ENCODE measurements at places on chromosomes 1 and 21.

DNA sequence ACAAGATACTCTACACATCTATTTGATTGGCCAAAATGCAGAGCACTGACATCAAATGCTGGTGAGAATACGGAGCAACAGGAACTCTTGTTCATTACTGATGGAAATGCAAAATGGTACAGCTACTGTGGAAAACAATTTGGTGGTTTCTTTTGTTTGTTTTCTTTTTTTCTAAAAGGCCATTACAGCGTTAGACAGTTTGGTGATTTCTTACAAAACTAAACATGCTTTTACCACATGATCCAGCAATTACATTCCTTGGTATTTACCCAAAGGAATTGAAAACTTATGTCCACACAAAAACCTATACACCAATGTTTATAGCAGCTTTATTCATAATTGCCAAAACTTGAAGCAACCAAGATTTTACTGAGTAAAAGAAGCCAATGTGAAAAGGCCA lies 66.4 kb upstream of the FBXO28 start:
- DNase-seq: no peak

DNA sequence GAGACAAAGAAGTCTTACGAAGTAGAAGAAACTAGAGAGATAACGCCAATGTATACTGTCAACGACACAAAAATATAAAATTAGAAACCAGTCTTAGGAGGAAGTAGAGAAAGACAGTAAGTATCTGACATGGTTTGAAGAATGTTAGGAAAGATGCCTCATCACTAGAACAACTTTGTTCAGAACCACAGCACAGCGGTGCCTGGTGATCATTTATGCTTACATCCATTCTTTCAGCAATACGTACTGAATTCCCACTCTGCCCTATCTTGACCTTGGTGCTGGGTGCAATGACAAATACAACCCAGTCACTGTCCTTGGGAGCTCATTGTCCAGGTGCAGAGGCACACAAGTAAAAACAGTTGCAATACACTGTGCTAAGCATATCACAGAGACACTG lies 104.4 kb downstream of the TM2D1 start:
- DNase-seq: no peak

DNA sequence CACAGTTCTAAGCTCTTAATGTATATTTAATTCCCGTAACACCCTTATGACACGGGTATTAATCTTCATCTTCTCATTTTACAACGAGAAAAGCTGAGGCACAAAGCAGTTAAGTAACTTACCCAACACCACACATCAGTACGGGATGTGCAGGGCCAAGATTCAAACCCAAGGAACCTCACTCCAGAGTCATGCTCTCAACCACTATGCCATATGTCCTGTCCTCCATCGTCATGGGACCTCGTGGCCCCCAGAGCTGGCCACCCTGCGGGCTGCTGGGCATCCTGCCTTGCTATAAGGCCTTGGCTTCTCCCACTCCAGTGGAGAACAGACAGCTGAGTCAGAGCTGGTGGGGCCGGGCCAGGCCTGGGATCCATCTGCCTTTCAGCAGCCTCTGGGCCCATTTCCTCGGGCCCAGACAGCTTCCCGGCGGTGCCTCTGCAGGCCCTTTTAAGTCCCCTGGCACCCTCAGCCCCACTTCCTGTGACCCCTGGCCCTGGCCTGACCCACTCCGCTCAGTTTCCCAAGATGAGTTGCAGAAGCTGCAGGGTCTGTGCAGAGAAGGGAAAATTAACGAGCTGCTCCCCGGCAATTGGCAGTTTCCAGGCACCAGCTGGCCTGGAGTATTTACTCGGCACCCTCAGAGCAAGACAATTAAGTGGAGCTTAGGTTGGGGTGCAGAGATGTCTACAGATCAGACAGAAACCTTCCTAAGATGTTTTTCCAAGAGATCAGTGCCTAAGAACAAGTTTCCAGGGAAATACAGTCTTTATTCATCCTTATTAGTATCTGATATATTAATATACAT lies 98.2 kb downstream of the EPHB2 start:
- no peak for DNase-seq

DNA sequence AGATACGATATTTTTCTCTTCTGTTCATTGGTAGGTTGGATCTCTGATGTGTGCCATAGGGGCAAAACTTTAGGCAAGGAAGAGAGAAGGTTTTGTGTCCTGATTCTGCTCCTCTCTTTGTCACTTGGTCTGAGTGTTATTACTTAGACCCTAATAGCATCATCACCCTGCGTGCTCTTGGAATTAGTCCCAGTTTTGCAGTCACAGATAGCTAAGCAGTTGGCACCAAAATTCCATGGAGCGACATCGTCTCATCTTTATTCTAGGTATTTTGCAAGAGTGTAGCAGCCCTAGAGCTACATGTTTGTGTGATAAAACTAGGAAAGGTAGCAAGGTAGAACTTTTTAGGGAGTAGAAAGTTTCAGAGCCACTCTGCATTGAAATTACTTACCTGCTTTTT lies 23.8 kb downstream of the PIP5K1A start:
- no peak for DNase-seq

GRCh38 chr1:200367841-200368534 lies 41.8 kb downstream of the ZNF281 start:
- no peak for DNase-seq

DNA sequence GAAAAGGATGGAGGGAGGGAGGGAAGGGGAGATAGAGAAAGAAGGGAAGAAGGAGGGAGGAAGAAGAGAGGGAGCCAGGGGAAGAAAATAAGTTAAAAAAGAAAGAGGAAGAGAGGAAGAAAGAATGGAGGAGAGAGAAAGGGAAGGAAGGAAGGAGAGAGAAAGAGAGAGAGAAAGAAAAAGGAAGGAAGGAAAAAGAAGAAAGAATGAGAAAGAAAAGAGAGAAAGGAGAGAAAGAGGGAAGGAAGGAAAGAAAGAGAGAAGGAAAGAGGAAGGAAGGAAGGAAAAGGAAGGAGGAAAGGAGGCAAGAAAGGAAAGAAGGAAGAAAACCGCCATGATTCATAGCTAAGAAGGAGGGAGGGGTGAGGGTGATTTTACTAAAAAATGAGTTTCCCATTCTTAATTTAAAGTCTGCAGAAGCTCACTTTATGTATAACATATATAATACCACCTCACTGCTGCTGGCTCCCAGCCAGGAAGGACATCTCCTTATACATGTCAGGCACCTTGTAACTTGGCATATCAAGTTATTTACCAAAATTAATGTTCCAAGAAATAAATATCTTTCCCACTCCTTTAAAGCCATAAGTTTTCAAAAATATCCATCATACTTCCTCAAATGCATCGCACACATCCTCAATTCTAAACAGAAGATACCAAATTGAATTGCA lies 46.0 kb upstream of the OLIG2 start:
- DNase-seq: no peak

- DNase-seq: no peak
Observed at GRCh38 chr21:15219039-15219438, 154.2 kb upstream of the NRIP1 start.

DNA sequence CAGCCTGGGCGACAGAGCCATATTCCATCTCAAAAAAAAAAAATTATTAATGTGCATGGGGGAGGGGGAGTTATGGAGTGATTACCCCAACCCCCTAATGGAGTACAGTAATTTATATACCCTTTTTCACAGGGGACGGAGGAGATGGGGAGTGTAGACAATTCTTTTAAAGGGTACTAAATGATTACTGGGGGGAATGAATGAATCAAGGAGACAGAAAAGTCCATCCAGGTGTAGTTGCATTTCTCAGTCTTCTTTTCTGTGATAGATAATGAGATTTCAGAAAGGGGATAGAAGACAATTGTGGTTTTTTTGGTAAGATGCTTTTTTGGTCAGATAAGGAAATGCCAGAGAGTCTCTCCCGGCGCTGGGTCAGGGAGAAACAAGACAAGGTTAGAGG lies 13.0 kb downstream of the OSBPL9 start:
- no peak for DNase-seq

DNA sequence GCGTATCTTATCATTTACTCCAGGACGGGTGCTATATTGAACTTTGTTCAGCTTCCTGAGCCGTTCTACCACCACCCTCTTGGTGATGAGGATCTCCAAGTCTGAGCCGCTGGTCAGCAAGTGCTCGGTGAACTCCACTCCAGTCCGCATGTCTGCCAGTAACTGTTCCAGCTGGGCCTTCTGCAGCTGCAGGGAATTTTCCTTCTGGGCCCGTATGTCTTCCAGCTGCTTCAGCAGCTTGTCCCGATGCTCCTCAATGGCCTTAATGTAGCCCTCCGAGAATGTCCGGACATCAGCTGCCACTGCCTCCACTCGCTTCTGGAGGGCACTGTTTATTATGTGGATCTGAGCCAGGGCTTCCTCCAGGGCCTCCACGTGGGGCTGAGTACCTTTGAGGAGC lies 3.4 kb downstream of the TRIM45 start:
- DNase-seq: no peak

All from CD4-positive, alpha-beta memory T cell (primary cell).